ENCODE measurements at places on chromosomes 5 and 9.

DNA sequence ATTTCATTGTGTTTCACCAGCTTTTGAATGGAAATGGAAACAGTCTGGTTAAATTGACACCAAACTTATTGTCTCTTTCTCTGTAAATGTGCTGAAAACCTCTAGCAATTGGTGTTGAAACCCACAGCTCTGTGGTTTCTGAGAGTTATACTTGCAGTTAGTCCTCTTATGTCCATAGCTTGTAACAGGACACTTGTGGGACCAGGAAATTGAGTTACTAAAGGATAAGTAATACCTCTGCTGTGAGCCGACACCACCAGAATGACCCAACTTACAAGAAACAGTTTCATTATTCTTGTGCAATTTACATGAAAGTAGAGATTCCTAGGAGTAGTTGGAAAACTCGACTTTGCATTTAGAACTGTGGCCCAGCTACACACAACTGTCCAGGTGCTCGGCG, 191.5 kb downstream of the CFAP90 start:
- no peak for DNase-seq

DNA sequence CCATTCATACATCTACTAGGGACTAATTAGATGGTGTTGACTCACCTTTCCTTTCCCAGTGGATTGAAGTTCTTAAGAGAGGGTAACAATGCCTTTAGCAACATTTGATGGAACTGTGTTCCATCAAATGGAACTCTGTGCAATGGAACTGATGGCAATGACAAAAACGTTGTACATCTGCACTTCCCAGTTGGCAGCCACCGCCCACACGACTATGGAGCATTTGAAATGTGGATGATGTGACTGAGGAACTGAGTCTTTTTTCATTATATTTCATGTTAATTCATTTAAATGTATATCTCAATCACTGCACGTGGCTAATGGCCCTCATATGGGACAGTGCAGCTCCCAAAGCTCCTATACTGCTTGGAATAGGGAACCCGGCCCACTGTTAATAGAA, 39.0 kb upstream of the ICE1 start:
- no peak for DNase-seq

DNA sequence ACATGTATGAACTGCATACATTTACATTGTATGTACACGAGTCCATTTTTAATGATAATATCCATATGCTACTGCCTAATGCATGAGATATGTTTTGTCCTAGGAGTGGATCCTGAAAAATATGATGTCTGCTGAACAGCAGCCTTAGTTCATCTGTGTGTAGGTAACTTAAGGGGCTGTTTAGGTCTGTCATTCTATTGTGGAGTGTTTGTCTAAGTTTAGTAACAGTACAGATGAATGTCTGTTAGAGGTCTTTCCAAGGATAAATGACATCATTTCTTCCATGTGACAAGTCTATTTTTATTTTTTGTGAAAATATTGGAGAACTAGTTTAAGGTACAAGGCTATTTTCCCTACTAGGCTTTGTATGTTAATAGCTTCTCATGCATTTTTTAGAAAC, 22.6 kb upstream of the CCDC112 start:
- no peak for DNase-seq

- DNase-seq = no peak
These were observed 16.8 kb downstream of the OTULIN start for GRCh38 chr5:14681236-14681752.

DNA sequence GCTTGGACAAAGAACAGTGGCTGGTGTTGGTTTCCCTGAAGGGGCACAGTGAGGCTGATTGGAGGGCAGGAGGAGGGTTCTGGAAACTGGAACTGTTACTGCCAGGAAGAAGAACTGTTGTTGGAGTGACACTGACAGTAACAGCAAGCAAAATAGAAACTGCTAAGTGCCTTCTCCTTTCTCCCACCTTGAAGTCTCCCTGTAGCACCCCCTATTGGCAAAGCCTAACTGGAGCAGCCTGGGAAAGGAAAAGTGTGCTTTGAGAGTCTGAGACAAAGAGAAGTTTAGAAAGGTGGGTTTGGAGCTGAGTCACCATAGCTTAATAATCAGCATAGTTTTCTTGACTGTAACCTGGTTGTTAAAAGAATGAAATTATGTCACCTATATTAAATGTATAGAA, 2.5 kb upstream of the TMEM174 start:
- no peak for DNase-seq

GRCh38 chr9:111481885-111482636, 2.1 kb downstream of the ECPAS start:
- DNase-seq = no peak

DNA sequence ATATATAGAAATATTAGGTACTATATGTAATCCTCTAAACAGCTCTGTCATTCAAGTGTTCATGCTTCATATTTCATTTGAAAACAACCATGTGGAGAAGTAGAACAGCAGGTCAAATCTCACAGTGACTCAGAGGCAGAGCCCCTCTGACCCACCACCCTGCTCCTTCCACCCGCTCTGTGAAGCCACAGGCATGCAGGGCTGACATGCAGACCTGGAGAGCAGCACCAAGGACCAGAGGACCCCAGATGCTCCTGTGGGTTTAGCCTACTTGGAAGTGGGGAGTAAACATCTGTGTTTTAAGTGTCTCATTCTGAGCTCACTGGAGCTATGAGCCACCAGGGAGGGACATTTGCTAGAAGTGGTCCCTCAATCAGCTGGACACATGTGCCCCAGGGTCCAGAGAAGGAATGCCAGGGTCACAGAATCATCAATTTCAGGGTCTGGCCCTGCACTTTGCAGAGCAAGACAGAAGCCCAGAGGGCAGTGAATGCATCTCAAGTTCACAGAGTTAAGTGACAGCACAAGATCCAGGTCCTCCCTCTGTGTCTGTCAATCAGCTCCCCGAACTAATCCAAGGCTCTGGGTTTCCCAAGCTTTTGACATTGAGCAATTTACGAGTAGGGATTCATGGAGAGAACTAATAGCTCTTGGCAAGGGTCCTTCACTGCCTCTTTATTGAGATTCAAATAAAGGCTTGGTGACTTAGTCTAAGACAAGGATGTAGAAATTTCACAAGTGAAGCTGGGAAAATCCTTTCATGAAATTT, 441.1 kb downstream of the SEMA5A start:
- DNase-seq = no peak

DNA sequence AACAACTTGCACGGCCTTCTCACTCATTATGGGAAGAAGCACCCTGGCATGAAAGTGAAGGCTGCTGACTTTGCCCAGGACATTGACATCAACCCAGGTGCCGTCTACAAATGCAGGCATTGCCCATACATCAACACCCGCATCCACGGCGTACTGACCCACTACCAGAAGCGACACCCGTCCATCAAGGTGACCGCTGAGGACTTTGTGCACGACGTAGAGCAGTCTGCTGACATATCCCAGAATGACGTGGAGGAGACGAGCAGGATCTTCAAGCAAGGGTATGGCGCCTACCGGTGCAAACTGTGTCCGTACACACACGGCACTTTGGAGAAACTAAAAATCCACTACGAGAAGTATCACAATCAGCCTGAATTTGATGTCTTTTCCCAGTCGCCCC, 65.4 kb downstream of the ZNF462 start:
- DNase-seq = no peak

- DNase-seq = no peak
These were observed 25.1 kb downstream of the FGF18 start for GRCh38 chr5:171444582-171444981.

DNA sequence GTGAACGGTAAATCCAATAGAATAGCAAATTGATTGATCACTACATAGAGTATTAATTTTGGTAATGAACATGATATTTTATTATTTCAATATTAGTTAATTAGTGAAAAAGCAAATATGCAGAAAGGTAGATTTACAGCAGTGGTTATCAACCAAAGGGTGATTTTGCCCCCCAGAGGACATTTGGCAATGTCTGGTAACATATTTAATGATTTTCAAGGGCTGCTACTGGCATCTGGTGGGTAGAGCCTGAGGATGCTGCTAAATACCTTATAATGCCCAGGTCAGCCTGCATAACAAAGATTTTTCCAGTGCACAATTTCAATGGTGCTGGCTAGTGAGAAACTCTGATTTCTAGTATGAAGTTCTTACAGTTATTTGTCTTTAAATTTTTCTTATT, 1313.7 kb downstream of the PTPRD start:
- no peak for DNase-seq

- no peak for DNase-seq
These were observed 97.8 kb downstream of the TSSK1B start for GRCh38 chr5:113336975-113337374.

GRCh38 chr5:44674461-44674860, 134.3 kb upstream of the MRPS30 start:
- no peak for DNase-seq

GRCh38 chr9:116163293-116164055, 9.9 kb downstream of the PAPPA start:
- DNase-seq = no peak

Data from activated CD4-positive, alpha-beta T cell treated with anti-CD3 and anti-CD28 coated beads, Interleukin-2, amount 50 U/mL, for 4 hours (primary cell).